Activated naive CD4-positive, alpha-beta T cell treated with Interleukin-2 at 50 U/mL for 16 hours (primary cell): ENCODE measurements at places on chromosomes 16 and 17.

DNA sequence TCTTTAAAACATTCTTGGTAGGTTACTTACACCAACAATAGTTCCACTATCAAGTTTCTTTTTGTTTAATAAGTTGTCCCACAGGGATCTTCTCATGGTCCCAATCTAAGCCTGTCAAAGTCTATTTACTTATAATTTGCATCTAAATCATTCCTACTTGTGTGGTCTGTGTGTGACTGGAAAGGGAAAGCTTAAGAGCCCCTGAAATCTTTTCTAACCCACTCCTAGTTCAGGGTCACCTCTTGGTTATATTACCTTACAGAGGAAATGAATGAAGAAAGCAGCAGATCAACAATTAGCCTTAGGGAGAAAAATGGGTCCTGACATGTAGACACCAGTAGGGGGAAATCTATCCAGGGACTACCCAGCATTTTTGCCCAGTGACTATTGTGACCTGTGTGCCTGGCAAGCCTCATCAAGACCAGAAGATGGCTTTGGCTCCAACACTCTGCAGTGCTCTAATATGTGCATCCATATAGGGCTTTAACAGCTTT is 110.4 kb upstream of the HAS3 start:
- DNase-seq, result no peak

DNA sequence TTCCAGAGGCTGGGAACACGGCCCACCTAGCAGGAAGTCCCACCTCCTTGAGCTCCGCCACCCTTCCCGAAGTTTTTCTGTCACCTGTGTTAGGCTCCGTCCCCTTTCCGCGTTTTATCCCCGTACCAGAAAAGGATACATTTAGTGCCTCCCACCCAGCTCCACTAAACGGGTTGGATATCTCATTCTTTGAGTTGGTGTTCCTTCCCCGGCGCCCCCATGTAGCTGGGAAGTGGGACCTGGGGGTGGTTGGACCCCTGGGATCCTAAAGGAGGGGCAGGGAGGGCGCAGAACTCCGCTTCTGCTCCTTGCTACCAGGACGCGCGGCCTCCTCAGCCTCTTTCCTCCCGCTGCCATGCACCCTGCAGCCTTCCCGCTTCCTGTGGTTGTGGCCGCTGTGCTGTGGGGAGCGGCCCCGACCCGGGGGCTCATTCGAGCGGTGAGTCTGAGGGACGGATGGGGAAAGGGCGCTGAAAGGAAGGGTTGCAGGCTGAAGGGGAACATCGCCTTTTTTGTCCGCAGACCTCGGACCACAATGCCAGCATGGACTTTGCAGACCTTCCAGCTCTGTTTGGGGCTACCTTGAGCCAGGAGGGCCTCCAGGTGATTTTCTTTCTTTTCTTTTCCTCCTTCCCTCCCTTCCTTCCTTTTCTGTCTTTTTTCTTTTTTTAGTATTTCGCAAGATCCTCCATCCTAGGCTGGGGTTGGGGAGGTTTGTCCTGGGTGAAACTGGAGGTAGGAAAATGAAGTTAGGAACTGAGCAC is 669 bp downstream of the RNF167 start:
- peak; percentile 47 for DNase-seq

- DNase-seq, result no peak
Measured at GRCh38 chr16:85098565-85098964, 13.7 kb downstream of the CIBAR2 start.

DNA sequence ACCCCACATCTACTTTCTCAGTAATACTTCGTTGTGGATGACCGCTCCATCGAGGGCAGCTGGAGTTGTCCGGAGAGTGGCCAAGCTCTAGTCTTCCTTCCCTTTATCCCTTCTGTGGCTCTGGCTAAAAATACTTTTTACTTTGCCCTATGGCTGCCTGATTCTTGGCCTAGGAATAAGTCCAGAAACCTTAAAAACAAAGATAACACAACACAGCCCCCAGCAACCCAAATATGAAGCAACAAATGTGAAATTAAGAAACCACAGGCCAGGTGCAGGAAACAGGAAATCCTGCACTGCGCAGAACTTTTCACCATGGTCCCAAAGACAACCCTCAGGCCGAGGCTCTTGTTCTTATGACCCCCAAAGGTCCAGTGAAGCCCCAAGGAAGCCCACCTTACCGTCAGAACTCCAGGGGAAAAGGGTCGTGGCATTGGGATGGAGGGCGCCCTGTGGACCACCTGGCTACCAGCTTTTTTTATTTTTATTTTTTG is 26.0 kb downstream of the TK2 start:
- no peak for DNase-seq

- DNase-seq, result peak; percentile 27
Measured at GRCh38 chr17:40069751-40070708, 7.3 kb downstream of the THRA start.

DNA sequence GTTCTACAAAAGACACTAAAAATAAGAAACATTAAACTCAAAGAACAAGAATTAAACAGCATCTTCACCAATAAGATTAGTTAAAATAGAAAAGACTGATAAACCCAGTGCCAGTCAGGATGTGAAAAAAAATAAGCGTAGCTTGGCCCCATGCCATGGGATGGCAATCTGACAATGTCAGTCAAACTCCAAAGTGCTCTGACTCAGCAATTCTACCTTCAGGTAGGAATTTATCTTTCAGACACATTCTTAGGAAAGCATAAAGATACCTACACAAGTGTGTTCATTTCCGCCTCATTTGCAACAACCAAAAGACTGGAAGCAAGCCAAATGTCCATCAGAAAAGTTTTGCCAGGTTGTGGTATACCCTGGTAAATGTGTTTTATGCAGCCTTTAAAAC is 9.1 kb upstream of the MPO start:
- DNase-seq, result no peak

GRCh38 chr17:37138571-37139120 is 189.9 kb downstream of the AATF start:
- DNase-seq, result no peak

GRCh38 chr17:17072546-17072945 is 30.3 kb downstream of the MPRIP start:
- no peak for DNase-seq

GRCh38 chr17:69878661-69879060 is 196.4 kb upstream of the KCNJ16 start:
- DNase-seq, result no peak

DNA sequence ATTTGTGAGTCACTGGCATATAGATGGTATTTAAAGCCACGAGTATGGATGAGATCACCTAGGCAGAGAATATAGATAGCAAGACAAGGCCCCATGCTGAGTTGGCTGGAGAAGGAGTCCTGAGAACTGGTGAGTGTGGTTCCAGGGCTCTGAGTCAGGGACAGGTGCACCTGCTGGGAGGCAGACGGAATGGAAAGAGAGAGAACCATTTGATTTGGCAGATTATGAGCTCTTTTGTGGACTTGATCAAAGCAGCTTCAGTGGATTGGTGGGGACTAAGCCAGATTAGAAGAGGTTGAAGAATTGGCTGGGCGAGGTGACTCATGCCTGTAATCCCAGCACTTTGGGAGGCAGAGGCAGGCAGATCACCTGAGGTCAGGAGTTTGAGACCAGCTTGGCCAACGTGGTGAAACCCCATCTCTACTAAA is 4.3 kb upstream of the C16orf92 start:
- no peak for DNase-seq

GRCh38 chr16:83779886-83780285 is 27.9 kb upstream of the HSBP1 start:
- no peak for DNase-seq

DNA sequence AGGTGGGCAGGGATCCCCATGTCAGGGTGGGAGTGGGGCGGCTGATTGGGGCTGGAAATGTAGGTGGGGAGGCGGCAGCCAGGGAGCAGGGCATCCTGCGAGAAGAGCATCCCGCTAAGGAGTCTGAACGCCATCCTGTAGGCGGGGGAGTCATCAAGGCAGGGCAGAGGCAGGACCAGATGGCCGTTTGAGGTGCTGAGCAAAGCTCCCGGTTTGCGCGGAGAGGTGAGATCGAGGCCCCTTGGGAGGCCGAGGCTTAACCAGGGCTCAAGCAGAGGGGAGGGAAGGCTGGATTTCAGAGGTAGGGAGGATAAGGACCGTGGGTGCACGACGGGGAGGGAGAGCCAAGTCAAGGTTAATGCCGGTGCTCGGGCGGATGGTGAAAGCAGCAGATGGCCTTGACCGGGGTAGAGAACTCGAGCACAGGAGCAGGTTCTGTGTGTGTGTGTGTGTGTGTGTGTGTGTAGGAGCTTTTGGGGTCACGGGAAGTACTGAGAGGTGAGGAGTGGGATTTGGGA is 472 bp upstream of the NME2 start:
- no peak for DNase-seq

DNA sequence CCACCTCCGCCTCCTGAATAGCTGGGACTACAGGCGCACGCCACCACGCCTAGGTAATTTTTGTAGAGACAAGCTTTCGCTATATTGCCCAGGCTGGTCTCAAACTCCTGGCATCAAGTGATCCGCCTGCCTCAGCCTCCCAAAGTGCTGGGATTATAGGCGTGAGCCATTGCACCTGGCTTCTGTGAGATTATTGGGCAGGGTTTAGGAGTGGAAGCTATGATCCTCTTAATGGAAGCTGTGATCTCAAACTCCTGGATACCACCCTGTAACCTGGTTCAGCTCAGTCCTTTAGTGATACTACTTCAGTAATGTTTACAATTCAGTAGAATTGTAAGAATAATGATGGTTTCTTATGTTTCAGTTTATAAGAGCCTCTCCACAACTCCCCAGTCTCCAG is 14.1 kb downstream of the NFE2L1 start:
- DNase-seq, result no peak

- no peak for DNase-seq
Measured at GRCh38 chr17:51813140-51813783, 345.3 kb downstream of the CA10 start.

GRCh38 chr16:26993963-26994362 is 72.8 kb upstream of the C16orf82 start:
- no peak for DNase-seq

DNA sequence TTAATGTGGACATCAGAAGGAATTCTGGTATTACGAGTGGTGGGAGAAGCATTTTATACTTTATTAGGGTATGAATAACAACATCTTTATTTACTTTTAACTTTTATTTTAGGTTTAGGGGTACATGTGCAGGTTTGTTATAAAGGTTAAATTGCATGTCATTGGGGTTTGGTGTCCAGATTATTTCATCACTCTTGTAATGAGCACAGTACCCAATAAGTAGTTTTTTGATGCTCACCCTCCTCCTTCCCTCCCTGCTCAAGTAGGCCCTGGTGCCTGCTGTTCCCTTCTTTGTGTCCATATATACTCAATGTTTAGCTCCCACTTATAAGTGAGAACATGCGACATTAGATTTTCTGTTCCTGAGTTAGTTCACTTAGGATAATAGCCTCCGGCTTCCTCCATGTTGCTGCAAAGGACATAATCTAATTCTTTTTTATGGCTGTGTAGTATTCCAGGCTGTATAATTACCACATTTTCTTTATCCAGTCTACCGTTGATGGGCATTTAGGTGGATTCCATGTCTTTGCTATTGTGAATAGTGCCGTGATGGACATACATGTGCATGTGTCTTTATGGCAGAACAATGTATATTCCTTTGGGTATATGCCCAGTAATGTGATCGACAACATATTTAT is 456.2 kb downstream of the XYLT1 start:
- no peak for DNase-seq

GRCh38 chr17:17414341-17414805 is 62.4 kb upstream of the MED9 start:
- no peak for DNase-seq

DNA sequence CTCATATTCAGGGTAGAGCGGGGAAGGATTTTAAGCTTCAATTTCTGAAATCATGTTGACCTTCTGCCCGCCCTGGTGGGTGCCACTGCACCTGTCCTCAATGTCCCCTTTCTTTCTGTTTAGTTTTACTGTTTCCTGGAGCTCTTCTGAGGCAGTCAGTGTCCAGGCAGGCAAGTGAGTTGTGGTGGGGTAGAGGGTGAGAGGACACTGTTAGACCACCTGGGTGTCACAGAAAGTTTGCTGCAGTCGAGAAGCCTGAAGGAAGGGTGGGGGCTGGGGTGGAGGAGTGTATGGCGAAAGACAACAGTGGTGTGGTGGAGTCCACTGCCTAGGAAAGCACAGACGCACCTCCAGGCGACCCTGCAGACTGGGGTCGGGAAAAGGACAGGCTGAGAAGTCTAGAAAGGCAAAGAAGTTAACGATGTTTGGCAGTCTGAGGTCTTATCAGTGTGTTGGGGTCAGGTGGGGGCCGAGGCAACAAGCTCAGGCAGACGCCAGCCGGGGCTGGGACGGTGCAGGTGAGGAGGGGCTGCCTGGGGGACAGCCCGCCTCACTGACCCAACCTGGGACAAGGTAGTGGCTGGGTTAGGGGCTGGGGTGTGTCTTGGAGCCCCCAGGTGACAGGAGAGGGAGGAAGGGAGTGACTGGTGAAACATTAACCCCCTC is 23.3 kb upstream of the HOXB13 start:
- no peak for DNase-seq

DNA sequence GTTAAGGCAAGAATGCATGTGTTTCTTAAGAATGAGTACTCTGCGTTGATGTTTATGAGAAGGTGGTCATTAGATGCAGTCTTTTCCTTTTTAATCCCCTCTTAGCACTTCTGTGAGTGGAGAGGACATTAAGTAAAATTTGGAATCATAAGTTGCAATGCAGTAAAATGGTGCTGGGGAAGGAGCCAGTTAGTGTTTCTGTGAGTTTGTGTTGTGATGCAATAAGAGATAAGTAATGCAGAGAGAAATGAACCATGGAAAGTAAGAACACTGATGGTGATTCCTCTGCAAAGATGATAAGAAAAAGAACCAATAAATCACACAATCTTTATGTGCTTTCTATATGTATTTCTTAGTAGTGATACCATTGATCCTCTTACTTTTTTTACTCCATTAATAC is 20.0 kb downstream of the ABHD15 start:
- DNase-seq, result no peak

DNA sequence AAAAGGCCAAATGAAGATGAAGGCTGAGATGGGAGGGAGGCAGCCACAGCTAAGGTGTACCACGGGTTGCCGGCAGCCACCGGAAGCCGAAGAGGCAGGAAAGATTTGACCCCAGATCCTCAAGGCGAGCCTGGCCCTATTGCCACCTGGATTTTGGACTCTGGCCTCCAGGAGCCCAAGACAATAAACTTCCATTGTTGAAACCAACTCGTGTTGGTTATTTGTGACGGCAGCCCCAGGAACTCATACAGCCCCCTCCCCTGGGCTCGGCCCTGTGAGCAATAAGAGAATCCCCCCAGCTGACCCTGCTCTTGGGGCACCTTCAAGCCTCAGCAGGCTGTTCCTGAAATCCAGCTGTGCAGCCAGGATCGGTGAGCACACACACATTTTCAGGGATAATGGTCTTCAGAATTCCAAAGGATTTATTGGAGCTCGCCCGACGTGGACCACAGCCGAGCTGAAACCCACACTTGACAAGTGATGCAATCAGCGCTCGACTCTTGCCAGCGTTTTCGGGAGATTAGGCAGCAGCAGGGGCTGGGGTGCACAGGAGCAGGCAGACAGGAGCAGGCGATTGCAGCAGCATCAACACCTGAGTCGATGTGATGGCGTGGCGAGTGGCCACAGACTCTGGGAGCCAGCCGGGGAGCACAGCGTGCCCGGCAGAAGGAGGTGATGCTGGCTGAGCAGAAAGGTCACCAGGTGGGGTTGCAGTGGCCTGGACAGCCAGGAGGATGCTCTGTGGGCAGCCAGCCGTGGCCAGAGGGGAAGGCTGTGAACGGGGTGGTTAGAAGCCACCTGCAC is 22.4 kb upstream of the CBX4 start:
- no peak for DNase-seq
